ENCODE measurements at places on chromosomes 7 and 10.

GRCh38 chr10:96416643-96417042 is 57.8 kb upstream of the OPALIN start:
- DNase-seq: no peak

- no peak for DNase-seq
These were observed 54.9 kb upstream of the ZNF800 start for GRCh38 chr7:127447326-127447945.

DNA sequence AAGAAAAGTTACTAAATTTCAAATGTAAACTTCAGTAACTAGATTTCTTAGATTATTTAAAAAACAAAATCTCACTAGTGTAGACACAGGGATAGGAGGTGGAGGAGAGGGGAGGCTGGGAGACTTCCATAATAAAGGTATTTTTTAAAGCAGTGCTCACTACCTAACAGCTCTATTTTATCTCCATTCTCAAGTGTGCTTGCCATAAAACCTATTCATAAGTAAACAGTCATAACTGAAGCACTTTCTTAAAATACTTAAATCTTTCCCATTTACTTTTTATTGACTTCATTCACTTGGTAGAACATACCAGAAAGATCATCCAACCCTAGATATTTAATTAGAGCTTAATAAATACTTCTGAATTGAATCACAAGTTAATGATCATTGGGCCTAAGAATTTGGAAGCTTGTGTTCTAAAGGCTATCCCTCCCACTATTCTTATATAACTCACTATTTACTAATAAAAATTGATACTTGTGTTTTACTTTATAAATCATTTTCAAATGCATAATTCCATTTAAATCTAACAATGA is 107.4 kb downstream of the SNX13 start:
- DNase-seq: no peak

DNA sequence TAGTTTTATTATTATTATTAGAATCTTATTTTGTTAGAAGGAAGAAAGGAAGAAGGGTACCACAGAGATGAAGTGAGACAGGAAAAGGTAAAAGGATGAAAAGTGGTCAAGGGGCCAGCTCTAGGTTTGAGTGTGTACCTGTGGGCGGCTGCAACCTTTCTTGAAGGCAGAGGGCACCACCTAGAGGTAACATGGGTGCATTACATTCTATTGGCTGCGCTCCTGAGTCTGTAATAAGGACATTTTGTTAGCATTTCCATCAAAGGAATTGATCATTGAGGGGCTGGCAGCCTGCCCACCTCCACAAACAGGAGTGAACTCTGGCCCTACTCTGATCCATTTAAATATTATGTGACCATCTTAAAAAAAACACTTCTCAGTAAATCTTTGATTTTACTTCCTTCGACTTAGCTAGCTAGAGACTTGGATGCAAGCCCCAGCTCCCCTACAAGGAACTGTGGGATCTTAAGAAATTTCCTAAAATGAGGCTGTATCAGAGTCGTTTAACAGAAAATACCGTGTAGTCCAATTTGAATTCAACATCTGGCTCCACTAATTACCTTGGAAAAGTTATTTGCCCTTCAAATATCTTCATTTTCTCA is 610.4 kb downstream of the IPMK start:
- no peak for DNase-seq

- no peak for DNase-seq
These were observed 65.4 kb downstream of the NPS start for GRCh38 chr10:127614484-127615017.

DNA sequence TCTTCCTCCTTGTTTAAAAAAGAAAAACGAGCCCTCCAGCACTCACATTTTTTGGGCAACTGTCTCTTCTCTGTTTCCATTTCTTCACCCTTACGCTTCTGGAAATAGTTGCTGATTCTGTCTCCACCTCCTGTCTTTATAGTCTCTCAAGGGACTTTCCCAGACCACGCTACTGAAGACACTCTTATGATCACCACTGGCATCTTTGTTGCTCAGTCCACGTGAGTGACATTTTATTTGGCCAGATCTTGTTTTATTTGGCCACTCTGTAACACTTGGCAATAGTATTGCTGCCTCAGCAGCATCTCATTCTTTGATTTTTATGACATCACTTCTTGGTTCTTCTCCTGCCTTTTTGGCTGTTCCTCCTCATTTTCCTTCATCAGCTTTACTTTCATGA is 21.6 kb upstream of the NME8 start:
- no peak for DNase-seq

DNA sequence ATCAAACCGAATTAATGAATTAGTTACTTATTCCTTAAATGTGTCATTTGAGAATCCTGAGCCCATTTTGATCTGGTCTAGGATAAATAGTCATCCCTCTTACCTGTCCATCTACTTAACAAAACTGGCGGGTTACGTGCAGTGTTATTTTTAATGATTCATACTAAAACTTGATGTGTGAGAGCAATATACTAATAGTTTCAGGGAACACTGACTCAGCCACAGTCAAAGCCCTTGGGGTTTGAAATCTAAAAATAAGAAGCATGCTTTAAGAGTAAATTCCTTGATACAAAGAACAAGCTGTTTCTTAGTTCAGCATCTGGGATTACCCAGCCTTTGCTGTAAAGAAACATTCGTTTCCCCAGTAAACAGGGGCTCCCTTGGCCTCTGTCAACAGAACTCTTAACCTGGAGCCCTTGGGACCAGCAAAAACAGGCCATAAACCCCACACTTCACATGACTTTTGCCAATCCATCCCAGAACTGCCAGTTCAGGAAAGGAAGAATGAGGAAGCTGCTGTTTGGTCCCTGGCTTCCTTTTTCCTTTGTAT is 370.6 kb upstream of the IGFBP3 start:
- DNase-seq: peak; percentile 44

DNA sequence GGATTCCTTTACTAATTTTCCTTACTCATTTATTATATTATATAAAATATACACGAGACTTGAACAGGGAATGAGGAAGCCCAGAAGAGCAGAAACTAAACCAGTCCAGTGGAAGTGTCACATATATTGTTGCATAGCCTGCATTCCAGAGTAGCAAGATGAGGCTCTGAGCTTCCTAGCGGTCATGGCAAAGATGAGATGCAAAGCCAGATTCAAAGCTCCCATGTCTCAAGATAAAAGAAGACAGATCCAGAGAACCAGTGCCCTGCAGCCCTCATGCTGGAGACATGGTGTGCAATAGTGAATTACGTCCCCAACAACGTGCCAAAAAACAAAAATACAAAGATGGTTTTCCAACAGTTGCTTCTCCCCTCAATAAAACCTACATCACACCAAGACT is 59.7 kb downstream of the COBL start:
- DNase-seq: no peak

DNA sequence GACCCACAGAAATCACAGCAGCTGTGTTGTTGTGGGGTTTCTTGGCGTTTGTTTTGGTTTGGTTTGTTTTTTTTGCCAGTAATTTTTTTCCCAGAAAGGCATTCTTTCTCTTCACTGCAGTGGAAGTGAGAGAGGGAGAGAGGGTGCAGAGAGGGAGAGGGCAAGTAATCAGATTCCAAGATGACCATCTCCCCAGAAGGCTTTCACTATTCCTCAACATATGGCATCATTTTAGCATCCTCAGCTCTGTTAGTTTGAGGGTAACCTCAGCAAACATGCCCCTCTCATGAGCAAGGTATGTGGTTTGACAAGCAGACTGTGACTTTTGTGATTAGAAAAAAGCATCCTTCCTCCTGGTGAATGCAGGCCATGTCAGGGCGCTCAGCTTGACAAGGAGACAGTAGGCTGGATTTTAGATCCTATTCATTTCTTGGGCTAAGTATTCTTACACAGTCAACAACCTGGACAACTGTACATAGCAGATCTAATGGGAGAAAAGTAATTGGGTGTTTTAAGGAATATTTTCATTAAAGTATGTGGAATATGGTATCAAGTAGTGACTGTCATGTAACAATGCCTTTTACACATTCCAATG is 86.3 kb upstream of the PIK3CG start:
- no peak for DNase-seq

DNA sequence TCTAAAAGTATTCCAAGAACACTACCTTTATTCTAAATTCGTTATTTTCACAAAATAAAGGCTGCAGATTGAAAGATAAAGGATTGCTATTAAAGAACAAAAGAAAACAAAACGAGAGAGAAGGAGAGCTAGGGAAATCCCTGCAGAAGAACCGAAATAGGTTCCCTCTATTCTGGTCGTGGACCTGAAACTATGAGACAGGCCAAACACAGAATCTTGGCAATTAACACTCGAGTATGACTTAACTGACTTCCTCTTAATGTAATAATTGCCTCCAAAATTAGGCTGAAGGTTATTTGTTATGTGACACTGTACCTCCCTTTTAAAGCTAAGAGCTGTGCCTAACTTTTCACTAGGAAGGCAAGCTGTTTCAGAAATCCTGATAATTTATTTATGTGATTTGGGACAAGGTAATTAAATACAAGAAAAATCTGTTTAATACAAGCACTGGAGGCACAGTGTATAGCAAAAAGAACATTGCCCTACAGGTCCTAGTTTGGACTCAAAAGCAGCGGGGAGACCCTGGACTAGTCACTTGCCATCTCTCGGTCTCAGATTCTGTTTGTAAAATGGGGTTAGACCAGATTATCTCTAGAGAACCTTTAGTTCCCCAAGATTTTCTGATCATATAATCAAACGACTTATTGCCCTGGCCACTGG is 11.6 kb downstream of the NAMPT start:
- DNase-seq: no peak

- DNase-seq: no peak
These were observed 193.2 kb upstream of the GHITM start for GRCh38 chr10:83945982-83946718.
